ENCODE measurements at places on chromosomes 6 and 20.

DNA sequence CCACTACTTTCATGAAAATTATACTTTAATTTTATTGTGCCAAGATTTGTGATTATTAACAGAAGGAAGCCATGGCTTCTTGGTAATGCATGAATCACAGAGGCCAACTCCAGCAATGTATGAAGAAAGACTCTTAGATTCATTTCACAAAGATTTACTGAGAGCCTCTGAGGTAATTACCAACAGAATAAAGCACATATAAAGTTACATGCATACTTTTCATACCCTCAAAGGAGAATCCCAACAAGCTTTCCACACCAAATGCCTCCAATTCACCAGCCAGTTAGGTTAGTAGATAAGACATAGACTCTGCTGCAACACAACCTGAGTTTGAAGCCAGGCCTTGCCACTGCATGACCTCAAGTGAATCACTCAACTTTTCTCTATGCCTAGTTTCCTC, 41.9 kb downstream of the HBS1L start:
- DNase-seq = no peak

DNA sequence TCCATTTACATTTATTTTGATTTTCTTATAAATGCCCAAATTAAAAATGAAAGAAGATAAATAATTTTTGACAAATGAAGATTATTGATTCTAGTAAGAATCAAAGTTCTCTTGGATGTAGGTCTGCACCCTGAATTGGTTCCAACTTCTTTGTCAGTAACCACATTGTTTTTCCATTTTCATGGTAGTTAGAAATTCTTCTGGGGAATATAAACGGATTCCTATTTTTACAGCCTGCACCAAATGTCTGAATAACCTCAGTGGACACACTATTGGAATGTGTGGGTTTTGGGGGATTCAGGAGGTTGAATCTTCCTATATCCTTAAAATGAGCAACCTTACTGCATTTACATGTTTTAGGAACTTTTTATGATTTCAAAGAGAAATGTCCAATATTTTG, 1085.3 kb upstream of the MAP3K7 start:
- no peak for DNase-seq

DNA sequence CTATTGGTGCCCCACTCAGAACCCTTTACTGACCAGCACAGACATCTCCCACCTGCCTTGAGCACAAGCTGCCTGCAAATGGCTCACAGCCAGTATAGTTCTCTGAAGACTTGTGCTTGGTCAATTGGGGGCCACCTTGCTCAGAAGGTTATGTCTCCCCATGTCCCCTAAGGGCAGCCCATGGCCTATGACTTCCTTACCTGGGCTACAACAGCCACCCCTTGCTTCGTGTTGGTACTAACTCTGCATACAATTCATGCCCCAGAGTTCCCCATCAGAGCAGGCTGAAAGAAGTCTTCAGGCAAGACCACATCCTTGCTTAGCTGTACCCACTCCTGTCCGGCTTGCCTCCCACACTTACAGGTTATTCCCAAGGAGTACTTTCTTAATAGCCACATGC, 57.4 kb downstream of the TOX2 start:
- no peak for DNase-seq

DNA sequence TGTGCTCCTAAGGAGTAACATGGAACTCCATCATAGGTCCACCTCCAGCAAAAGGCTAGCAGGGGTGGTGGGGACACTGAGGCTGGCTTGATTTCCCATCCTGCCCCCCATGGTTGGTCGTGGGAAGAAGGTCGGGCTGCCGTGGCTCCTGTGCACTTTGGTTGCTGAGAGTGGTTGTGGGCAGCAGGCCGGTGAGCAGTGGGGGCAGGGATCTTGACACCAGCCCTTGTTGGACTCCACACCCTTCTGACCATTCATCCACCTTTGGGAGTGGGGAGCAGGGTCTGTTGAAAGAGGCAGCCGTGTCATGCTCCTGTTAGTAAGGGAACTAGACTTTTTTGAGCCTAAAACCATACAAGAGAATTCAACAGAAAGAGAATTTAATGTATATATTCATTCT, 175.2 kb downstream of the ARID1B start:
- DNase-seq = no peak

- DNase-seq = no peak
Observed at GRCh38 chr6:1124885-1125284, 187.0 kb upstream of the FOXQ1 start.

GRCh38 chr6:23137611-23138010, 568.2 kb downstream of the HDGFL1 start:
- DNase-seq = no peak

GRCh38 chr6:149013586-149014344, 266.9 kb downstream of the UST start:
- no peak for DNase-seq

- no peak for DNase-seq
Observed at GRCh38 chr6:40249935-40250334, 315.7 kb upstream of the MOCS1 start.

GRCh38 chr6:151413372-151414145, 22.2 kb upstream of the ZBTB2 start:
- DNase-seq = no peak

- DNase-seq = no peak
Observed at GRCh38 chr6:70270287-70271005, 32.4 kb downstream of the COL9A1 start.

GRCh38 chr20:14820771-14821170, 483.4 kb upstream of the FLRT3 start:
- DNase-seq = no peak

DNA sequence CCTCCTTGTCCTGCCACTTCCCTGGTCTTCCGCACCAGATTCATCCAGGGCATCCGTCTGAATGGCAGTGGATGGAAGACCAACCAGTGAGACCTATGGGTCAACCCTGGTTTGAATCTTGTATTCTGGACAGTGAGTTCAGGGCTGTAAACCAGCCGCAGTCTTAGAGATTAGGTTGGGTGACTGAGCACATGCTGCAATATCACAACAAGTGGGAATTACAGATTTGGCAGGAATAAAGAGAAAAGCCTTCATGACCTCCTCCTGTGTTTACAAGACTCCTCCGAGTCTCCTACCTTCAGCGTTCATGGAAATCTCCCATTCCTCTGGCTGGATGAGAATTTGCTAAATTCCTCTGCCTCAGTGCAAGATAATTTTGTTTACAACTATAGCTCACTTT, 9.9 kb downstream of the ECI2 start:
- no peak for DNase-seq

- DNase-seq = no peak
Observed at GRCh38 chr6:42009844-42010184, 40.5 kb upstream of the TAF8 start.

DNA sequence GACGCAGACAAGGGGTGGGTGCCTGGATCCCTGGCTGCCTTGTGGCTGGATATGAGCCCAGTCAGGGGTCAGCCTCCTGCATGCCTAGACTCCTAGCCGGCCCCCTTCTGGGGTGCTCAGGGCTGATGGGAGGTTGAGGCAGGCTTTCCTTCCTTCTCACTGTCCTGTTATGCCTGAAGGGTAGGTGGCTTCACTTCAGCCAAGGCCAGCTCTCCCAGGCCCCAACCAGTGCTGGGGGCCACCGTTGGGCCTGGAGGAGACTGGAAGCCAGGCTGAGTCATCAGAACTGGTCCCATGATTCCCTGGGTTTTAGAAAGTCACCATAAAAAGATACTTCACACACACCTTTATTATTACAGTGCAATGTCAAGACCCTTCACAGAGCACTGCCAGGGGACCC, 2.9 kb upstream of the POU5F1 start:
- DNase-seq = no peak

GRCh38 chr6:16481697-16482399, 243.5 kb downstream of the GMPR start:
- no peak for DNase-seq
